Dermis blood vessel endothelial cell (primary cell): ENCODE measurements at places on chromosomes 12 and 14. TPM values are rescaled to one million over a fixed set of nuclear protein-coding genes. Genes with fewer than 3 reads are reported as not detected.

CIDEB gene
- 4.6 and 7.5 TPM in 2 replicates for total RNA-seq

GNB3 gene
- total RNA-seq, result 0.28 and 1.0 TPM in 2 replicates

ERBB3 gene
- total RNA-seq, result 0.34 and 0.88 TPM in 2 replicates

CLIP1 gene
- 49.5 and 51.1 TPM in 2 replicates for total RNA-seq

TCL1A gene
- not detected in 2 replicates for total RNA-seq
